CD4-positive, alpha-beta T cell treated with Interleukin-21 for 1 hour (primary cell): ENCODE measurements at places on chromosomes 4 and X.

DNA sequence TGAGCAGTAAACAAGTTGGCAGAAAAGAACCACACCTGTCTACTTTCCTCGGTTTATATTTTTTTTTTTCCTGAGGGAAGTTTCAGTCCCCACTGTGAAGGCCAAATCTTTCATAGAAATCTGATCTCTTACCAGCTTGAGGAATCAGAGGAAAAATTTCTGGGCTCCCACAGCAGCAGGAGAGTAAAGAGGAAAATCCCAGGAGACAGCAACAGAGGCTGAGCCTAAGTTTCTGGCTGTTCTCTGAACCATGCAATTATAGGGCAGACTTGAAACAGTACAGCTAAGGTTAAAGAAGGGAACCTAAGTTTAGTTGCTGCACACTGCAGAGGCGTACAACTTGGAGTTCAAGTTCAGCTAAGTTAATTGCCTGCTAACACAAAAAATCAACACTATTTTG is 1090.9 kb upstream of the INTU start:
- DNase-seq: no peak

GRCh38 chrX:85114776-85115175 is 111.1 kb downstream of the APOOL start:
- DNase-seq: no peak

- no peak for DNase-seq
These were observed 98.6 kb downstream of the AASDH start for GRCh38 chr4:56288663-56289062.

GRCh38 chr4:37759833-37760232 is 66.7 kb upstream of the PGM2 start:
- DNase-seq: no peak

- no peak for DNase-seq
These were observed 109.9 kb upstream of the PTPN13 start for GRCh38 chr4:86484241-86484640.

GRCh38 chr4:136505020-136505419 is 1027.3 kb downstream of the PCDH18 start:
- DNase-seq: no peak

DNA sequence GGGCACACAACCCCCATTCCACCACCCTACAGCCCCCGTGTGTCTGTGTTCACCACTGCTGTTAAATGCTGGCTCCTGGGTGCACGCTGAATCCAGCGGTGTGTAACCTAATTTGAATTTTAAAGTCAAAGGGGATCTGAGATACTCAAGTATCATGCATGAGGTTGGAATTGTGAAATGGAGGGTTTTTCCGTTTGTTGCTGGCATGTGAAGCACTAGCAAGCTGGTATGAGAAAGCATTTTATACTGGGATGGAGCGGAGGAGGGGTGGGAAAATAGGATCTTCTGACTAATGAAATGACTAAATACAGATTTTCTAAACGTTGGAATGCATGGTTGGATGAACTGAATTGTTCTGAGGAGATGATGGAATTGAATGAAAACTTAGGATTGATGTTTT is 36.9 kb upstream of the FAT1 start:
- DNase-seq: no peak
